ENCODE measurements at places on chromosomes 5 and 9.

DNA sequence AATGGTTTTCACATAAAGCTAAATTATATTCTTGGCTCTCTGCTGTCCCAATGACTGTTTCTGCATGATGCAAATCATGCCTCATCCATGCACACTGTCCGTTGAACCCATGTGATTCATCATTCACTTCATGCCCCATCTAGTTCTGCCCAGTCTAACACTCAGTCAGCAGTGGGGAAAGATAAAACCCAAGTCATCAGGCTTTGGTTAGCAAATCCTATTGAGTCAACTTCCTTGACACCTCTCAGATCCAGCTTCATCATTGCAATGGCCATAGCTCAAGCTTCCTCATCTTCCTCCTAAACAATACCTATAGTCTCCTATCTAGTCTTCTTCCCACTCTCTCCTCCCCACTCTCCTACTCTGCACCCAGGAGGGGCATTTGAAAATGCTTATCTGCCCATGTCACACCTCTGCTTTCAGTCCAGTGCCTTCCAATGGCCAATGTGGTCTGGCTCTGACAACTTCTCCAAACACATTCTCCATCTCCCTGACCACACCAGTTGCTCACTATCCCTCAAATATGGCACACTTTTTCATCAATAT is 266.0 kb upstream of the TRIM32 start:
- no peak for DNase-seq

- DNase-seq, result peak; percentile 49
Measured at GRCh38 chr9:93684806-93685543, 108.6 kb downstream of the PHF2 start.

DNA sequence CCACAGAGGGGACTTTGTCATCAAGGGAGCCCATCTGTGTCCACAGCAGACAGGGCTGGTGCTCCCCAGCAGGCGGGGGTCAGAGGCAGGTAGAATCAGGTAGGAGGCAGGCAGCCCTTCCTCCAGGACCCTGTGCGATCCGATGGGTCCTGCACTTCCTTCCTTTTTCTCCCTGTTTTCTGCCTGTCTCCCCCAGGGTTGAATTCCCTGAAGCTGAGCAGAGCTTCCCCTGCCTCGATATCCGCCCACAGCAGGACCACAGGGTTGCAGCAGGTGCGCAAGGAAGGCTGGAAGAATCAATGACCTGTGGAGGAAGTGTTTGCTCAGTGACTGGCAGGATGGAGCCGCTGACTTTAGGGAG is 69.2 kb downstream of the MRPL36 start:
- no peak for DNase-seq

- DNase-seq, result no peak
Measured at GRCh38 chr5:61604076-61605025, 272.3 kb downstream of the ZSWIM6 start.

- no peak for DNase-seq
Measured at GRCh38 chr5:115602591-115603125, 379 bp upstream of the TICAM2 start.

DNA sequence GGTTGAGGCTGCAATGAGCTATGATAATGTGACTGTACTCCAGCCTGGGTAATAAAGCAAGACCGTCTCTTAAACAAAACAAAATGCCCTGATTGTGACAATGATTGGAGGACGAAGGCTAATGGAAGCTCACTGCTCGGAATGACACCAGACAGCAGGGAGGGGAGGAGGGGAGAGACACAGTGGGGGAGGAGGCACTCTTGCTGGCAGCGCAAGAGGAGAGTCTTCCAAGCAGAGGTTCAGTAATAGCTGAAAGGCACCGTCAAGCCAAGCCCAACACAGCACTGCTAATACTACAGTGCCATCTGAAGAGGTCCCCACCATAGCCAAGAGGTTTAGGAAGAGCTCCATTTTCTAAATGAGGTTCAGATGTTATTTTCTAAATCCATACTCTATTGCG is 102.3 kb downstream of the GLDC start:
- no peak for DNase-seq
